ENCODE measurements at places on chromosomes 4 and X.

- DNase-seq: no peak
Measured at GRCh38 chrX:126509923-126510322, 42.7 kb downstream of the DCAF12L1 start.

- DNase-seq: no peak
Measured at GRCh38 chrX:10851809-10852208, 231.4 kb upstream of the MID1 start.

DNA sequence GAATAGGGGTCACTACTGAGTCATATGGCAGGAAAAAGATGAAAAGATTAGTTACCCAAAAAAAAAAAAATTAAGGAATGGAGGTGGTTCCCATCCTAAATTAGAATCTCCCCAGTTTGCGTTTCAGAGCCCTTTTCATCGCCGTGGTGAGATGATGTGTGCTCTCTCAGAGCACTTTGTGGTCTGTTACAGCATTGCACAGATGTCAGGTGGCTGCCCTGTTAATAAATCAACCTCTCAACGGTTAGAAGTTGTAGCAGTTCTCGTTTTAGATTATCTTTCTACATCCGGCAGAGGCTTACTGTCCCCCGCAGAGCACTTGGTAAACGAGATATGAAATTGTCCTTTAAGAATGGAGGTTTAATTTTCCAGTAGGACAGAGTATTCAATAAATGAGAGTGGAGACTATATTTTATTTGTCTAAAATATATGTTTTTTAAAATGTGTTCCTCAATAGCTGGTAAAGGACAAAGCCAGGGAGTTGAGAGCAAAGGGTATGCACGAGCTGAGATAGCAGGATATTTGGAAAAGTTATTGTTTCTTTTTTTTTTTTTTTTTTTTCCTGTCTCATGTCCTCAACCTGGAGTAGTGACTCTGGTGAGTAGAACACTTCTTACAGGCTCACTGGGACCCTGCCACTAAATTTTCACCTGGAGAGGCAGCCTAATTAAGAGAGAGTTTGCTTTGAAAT is 26.9 kb downstream of the AFF1 start:
- DNase-seq: no peak

GRCh38 chr4:68962868-68963267 is 11.3 kb upstream of the UGT2A3 start:
- DNase-seq: no peak

DNA sequence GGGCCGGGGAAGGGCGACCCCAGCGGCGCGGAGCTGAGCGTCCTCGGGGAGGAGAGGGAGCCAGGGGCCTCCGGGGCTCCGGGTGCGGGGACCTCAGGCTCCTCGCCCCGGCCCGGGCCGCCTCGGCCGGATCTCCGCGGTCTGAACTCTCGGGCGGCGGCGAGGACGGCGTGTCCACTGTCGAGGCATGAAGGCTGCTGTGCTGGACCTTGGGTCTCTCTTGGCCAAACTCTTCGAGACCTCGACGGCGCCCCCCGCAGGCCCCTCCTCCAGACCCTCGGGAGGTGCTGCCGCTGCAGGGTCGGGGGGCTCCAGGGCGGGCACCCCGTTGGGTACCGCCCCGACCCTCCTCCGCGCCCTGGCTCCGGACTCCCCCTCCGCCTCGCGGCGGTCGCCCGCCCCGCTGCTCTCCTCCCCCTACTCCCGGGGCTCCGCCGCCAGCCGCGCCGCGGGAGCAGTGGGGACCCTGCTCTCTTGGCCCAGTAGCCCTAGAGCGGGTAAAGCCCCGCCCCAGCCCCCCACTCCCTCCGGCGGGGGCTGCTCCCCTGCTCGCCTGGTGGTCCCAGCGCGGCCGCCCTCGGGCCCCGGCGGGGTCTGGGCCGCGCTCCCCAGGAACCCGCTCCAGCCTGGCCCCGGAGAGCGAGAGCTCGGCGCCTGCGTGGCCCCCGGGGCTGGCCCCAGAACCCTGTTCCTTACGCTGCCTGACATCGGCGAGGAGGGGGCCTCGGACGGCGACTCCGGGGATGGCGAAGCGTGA is 564 bp downstream of the FAM149A start:
- no peak for DNase-seq

DNA sequence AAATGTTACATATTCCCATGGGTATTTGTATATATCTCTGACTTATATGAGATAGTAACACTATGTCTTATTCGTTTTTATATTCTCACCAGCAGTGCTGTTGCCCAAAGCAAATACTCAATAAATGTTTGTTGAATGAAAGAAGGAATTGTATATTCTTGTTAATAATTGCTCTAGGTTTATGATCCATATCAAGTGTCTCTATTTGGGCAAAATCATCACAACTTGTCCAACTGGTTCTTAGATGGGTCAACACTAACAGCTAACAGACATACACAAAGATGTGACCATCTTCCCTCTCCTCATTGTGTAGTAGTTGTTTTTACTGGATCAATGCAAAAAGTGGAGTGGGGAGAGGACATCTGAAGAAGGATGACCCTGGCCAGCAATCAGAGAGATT is 6.6 kb upstream of the APLN start:
- no peak for DNase-seq

DNA sequence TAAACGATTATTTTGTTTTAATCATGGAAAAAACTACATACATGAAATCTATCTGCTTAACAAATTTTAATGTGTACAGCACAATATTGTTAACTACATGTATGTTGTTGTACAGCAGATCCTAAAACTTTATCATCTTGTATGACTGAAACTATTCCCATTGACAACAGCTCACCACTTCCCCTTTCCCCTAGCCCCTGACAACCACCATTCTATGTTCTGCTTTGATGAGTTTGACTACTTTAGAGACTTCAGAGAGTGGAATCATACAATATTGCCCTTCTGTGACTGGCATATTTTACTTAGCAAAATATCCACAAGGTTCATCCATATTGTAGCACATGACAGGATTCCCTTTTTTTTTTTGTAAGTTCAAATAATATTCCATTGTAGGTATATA is 185.9 kb downstream of the CFAP299 start:
- DNase-seq: no peak

GRCh38 chr4:8854931-8855330 is 16.7 kb downstream of the HMX1 start:
- no peak for DNase-seq

- DNase-seq: no peak
Measured at GRCh38 chrX:47489507-47490275, 6.7 kb upstream of the ZNF41 start.

- DNase-seq: no peak
Measured at GRCh38 chrX:29419774-29420553, 795.4 kb upstream of the MAGEB2 start.

- DNase-seq: peak; percentile 79
Measured at GRCh38 chrX:103687073-103687695, 685 bp upstream of the MORF4L2 start.

DNA sequence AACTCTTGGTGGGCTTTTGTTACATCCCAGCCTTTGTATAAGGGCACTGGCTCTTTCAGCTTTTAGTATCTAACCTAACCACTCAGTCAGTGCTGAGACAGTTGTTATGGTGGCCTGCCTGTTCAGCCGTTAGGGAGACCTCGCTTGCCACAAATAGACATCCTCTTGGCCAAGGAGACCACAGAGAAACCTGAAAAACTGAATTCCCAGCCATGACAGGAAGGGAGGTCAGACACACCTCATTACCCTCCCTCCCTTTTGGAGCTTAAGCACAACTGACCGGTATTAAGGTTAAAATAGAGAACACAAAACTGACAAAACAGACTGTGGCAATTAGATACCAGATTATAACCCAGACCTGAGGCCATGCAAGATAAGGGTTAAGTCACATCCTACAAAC is 1639.3 kb downstream of the RPA4 start:
- DNase-seq: no peak

DNA sequence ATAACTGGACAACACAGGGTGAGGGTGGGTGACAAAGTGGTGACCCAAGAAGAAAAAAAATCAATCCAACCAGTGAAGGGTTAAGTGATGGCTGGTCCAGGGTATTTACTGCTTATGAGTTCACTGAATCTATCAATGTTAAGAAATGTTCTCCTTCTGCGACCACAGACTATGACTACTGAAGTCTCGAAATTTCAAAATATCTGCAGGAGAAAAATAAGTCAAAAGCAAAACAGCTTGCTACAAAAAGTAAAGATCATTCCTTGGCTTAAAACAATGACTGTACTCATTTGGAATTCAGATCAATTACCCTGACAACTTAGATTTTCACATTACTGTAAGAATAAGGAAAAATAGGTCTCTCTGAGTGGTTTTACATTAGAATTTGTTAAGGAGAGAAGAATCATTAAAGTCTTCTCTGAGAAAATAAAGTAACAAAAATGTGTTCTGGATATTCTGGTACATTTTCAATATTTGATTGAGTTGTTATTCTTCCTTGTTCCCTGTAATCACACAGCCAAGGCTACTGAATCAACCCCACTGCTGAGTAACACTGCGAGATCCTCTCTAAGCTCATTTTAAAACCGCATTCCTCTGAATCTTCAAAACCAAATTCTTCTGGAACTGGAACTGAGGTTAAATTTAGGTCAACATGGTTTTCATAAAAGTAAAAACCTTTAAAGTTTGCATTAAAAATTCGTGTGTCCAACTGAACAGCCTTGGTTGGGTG is 22.7 kb downstream of the SMPX start:
- no peak for DNase-seq

- DNase-seq: no peak
Measured at GRCh38 chr4:128565565-128566186, 243.8 kb upstream of the JADE1 start.

GRCh38 chr4:7342223-7343080 is 92.3 kb downstream of the PSAPL1 start:
- DNase-seq: no peak

- DNase-seq: no peak
Measured at GRCh38 chr4:1629699-1630083, 54.4 kb downstream of the FAM53A start.

- DNase-seq: no peak
Measured at GRCh38 chr4:11593576-11594116, 165.0 kb upstream of the HS3ST1 start.

DNA sequence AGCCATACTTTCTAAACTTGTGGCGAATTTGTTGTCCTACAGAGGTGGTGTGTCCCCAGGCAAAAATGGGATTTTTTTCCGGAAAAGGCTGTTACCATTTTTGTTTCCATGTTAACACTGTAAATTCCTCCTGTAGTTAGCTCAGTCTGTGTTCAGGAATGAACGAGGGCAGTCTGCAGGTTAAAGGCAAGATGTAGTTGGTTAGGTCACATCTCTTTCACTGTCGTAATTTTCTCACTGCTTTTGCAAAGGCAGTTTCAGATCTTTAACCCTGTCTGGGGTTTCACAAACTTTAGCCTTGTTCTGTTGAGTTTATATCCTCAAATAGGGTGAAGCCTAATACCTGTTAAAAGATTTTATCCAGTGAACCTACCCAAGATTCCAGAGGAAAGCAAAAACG is 50.5 kb upstream of the PUDP start:
- DNase-seq: no peak

DNA sequence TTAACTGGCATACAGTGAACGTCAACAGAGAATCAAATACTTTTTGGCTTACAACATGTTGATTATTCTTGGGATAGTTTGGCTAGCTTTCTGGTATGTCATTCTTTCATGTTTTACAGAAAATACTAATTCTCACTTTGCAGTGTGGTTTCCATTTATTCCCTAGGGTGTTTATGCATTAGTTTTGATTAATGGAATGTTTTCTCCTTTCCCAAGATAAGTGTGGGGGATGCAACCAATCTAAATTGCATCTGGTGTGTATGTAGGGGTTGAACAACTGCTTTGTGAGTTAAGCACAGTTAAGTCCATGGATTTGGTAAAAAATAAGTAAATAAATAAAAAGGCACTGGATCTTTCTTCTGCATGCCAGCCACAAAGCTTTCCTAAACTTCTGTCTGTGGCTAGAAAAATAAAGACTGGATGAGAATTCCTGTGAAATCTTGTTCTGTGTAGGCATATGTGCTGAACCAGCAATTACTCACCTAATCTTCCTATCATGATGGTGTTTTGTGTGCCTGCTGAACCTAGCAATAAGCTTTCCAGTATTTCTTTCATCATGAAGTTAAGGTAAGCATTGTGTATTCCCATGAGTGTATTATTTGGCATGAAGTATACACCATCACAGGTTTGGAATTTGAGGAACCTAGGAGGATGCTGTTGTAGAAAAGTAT is 50.6 kb upstream of the TENM3 start:
- DNase-seq: no peak

GRCh38 chrX:9847071-9847470 is 60.8 kb downstream of the SHROOM2 start:
- DNase-seq: no peak

DNA sequence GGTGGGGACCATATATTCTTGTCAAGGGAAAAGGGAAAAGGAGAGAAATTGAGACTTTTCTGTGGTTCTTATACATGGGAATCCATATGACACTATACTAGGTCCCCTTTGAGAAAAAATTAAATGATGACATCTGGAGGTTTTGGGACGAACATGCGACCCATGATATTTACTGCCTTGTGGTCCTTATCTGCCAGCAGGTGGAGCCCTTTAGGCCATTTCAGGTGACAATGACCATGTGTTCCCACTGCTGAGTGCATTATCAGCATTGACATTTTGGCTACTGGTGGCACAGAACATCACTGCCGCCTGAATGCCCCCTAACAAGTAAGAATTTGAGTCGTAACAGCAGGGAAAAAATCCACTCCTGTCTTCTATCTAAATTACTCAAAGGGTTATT is 843.4 kb downstream of the FSTL5 start:
- DNase-seq: no peak

GRCh38 chr4:82801910-82802521 is 3.4 kb upstream of the SCD5 start:
- DNase-seq: no peak

- peak; percentile 20 for DNase-seq
Measured at GRCh38 chr4:152500800-152501434, 35.0 kb downstream of the FBXW7 start.

DNA sequence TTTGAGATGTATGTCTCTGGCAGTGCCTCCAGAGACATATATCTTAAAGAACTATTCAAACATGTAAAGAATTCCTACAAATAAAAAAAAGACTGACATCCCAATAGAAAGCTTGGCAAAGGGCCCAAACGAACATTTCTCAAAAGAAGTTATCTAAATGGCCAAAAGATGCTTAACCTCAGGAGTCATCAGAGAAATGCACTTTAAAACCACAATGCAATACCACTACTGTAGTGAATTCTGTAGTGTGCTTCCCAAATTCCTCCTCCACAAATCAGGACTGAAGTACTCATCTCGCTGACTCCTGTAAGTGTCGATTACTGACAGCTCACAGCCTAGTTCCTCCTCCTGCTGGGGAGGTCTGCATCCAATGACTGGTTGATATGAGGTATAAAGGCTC is 129.0 kb upstream of the MAMLD1 start:
- no peak for DNase-seq

- no peak for DNase-seq
Measured at GRCh38 chrX:149825424-149825823, 43.7 kb downstream of the MAGEA9 start.

- no peak for DNase-seq
Measured at GRCh38 chr4:121139533-121140222, 24.4 kb downstream of the TNIP3 start.

- DNase-seq: no peak
Measured at GRCh38 chr4:139493176-139493575, 39.3 kb downstream of the RAB33B start.
